ENCODE measurements at places on chromosomes 4 and X. TPM values are rescaled to one million over a fixed set of nuclear protein-coding genes. Genes with fewer than 3 reads are reported as not detected.

The BEND2 gene
- not detected for total RNA-seq

The PCSK1N gene
- total RNA-seq = 1.1 TPM

The F8A2 gene
- not detected for total RNA-seq

The EGF gene
- 11.3 TPM for total RNA-seq

The PGAM4 gene
- total RNA-seq = not detected

The AFF2 gene
- total RNA-seq = 6.8 TPM

The VSIG1 gene
- under 0.01 TPM for total RNA-seq

The SHROOM3 gene
- total RNA-seq = 5.3 TPM

The TBC1D14 gene
- total RNA-seq = 49.5 TPM
